ENCODE measurements at places on chromosomes 1 and 21.

- DNase-seq = no peak
Observed at GRCh38 chr1:118381197-118381869, 196.3 kb upstream of the SPAG17 start.

GRCh38 chr21:28734522-28735175 is 258.0 kb downstream of the LTN1 start:
- DNase-seq = no peak

DNA sequence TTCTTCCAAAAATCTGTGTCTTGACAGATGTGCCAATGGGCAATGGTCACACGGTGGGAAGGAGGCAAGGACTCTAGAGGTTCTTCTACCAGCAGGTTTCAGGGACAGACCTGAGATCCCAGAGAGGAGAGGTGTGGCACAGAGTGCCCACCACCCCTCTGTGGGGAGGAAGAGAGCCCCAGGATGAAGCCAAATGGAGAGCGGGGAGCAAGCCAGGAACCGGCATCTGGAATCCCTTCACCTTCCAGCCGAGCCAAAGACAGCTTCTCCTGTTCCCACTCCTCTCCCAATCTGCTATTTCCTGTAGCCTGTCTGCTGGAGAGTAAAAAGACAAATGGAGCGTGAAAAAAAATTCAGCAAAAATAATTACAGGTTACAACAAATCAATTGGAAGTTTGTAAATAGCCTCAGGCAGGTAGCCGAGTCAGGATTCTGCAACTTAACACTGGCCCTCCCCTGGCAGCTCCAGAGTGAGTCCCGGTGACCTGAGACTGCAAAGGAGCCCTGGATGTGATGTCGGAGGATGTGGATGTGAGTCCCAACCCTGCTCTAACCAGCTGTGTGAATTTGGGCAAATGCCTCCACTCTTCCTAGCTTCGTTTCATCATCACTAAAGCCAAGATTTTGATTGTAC is 45.4 kb upstream of the LRRN2 start:
- DNase-seq = no peak

- peak; percentile 93 for DNase-seq
Observed at GRCh38 chr1:203408486-203409481, 57.9 kb upstream of the FMOD start.

GRCh38 chr21:36310016-36310415 is 10.0 kb upstream of the MORC3 start:
- no peak for DNase-seq

GRCh38 chr1:232511172-232511571 is 118.8 kb downstream of the SIPA1L2 start:
- no peak for DNase-seq

DNA sequence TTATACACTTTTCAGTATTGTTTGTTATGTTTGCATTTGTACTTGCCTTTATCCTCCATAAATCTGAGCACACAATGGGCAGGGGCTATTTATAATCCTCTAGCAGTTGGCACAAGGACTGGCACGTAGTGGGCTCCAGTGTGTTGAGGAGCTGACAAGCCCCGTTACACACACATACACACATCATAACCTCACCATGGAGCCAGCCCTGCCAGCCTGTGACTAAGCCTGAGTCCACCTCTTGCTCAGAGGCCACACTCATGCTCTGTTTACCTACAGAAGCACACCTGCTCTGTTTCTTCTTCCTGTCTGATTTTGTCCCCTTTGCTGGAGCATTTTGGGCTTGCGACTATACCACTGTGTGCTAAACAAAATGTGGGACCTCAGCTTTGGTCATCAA is 64.5 kb upstream of the SPATA6 start:
- no peak for DNase-seq

All from sciatic nerve (tissue), 2 donors.